Activated CD4-positive, alpha-beta memory T cell treated with anti-CD3 and anti-CD28 coated beads for 36 hours (primary cell): ENCODE measurements at places on chromosomes 1 and 21. TPM values are rescaled to one million over a fixed set of nuclear protein-coding genes. Genes with fewer than 3 reads are reported as not detected.

HSD3B2 gene
- not detected for total RNA-seq

CHRNB2 gene
- total RNA-seq = not detected

AMY2A gene
- not detected for total RNA-seq

DNA sequence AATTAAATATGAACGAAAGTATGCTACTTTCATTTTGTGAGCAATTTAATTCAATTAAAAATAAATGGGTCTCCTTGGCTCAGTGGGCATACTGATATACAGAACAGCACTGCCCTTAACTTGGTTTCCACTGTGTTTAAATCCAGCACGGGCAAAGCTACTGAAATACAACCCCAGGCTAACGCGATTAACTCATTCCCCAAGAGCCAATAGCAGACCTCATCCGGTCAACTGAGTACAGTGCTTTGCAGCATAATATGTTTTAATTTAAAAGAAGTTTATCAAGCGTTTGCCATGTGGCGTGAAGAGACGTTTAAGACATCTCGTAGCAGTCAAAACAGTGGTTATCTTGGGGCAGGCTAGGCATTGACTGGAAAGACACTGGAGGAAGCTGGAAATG lies 118.6 kb downstream of the PROX1 start:
- no peaks in the 10 kb centered on the region for H3K4me1 ChIP-seq
- H3K27ac ChIP-seq = no peak overlapping the region
- no peak for DNase-seq
- no peak overlapping the region for H3K4me3 ChIP-seq

DNA sequence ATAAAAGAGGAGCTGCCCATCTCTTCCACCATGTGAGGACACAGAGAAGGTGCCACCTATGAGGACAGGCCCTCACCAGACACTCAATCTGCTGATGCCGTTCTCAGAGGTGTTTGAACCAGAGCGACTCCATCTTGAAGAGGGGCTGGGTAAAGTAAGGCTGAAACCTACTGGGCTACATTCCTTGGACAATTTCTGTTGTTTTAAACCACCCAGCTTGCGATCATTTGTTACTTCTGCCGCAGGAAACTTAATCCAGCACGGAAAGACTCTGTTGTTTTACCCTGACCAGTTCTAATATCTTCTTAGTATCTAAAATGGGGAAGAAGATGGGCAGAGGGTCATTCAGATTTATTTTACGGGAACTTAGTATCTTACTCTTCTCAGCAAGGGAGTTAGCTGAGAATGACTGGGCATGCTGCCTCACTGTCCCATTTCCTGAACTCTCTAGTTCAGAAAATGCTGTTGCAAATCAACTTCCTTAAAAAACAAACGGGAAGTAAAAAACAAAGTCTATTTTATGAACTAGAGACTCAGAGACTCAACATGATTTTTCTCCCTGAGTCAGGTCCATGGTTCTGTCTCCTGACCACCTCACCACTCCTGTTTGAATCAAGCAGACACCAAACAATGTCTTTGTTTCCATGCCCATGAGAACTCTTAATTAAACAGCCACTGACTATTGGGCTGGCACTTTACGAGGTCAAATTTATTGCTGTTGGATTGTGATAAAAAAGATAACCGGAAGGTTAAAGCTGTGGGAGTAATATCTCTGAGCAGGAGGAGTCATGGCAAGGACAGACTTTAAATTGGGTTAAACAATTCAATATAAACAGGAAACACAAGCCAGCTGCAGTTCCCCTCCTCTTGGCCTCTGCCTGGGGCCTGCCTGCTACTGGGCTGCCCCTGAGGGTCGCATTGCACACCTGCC lies 23.8 kb upstream of the IFNAR1 start:
- peak overlapping the region; percentile 26 for H3K27ac ChIP-seq
- H3K36me3 ChIP-seq = peaks cover 3% of the 10 kb centered on the region
- H3K27me3 ChIP-seq = no peaks in the 10 kb centered on the region

GRCh38 chr21:28541371-28542112 lies 451.1 kb downstream of the LTN1 start:
- H3K4me3 ChIP-seq = no peak overlapping the region
- no peaks in the 10 kb centered on the region for H3K27me3 ChIP-seq
- no peak for DNase-seq
- no peaks in the 10 kb centered on the region for H3K4me1 ChIP-seq

- no peaks in the 10 kb centered on the region for H3K4me1 ChIP-seq
- no peak overlapping the region for H3K4me3 ChIP-seq
- no peaks in the 10 kb centered on the region for H3K27me3 ChIP-seq
- no peak for DNase-seq
These were observed 597.2 kb upstream of the ZP4 start for GRCh38 chr1:238487931-238488330.

- H3K27me3 ChIP-seq = no peaks in the 10 kb centered on the region
- H3K36me3 ChIP-seq = no peaks in the 10 kb centered on the region
- no peak overlapping the region for H3K27ac ChIP-seq
- H3K4me1 ChIP-seq = no peaks in the 10 kb centered on the region
- no peak for DNase-seq
These were observed 205.8 kb downstream of the TNR start for GRCh38 chr1:175537571-175537970.

DNA sequence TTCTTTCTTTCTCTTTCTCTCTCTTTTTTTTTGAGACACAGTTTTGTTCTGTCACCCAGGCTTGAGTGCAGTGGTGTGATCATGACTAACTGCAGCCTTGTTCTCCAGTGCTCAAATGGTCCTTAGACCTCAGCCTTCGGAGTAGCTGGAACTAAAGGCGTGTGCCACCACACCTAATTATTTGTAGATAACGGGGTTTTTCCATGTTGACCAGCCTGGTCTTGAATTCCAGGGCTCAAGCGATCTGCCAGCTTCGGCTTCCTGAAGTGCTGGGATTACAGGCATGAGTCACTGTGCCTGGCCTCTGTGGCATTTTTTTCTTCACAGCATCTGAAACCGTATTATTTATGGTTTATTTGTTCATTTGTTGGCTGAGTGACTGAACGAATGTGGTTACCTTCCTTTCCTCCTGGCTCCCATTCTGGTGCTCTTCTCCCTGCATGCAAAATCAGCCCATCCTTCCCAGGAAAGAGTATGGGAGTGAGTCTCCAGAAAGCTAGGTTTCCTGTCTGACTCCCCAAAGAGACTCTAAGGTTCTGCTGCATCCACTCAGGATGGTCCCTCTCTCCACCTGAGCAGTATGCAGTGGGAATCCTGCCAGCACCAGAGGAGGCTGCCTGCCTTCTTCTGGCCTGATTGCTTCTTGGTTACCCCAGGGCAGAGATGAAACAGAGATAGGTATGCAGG lies 155.0 kb upstream of the BEND5 start:
- no peak overlapping the region for H3K27ac ChIP-seq
- H3K36me3 ChIP-seq = no peaks in the 10 kb centered on the region
- peaks cover 8% of the 10 kb centered on the region for H3K27me3 ChIP-seq
- no peaks in the 10 kb centered on the region for H3K4me1 ChIP-seq

GRCh38 chr1:163927493-163927892 lies 605.7 kb downstream of the NUF2 start:
- H3K27ac ChIP-seq = no peak overlapping the region
- H3K4me3 ChIP-seq = no peak overlapping the region
- no peak for DNase-seq
- no peaks in the 10 kb centered on the region for H3K27me3 ChIP-seq
- no peaks in the 10 kb centered on the region for H3K36me3 ChIP-seq
- no peaks in the 10 kb centered on the region for H3K4me1 ChIP-seq

- H3K4me3 ChIP-seq = no peak overlapping the region
- no peaks in the 10 kb centered on the region for H3K36me3 ChIP-seq
- no peaks in the 10 kb centered on the region for H3K27me3 ChIP-seq
- no peak for DNase-seq
These were observed 214.5 kb downstream of the RGS7 start for GRCh38 chr1:241142493-241142892.

- no peaks in the 10 kb centered on the region for H3K36me3 ChIP-seq
- peaks cover 16% of the 10 kb centered on the region for H3K27me3 ChIP-seq
These were observed 862 bp downstream of the GSTM3 start for GRCh38 chr1:109739738-109740614.

GRCh38 chr1:228457017-228457395 lies 30.2 kb upstream of the RNF187 start:
- H3K27ac ChIP-seq = peak overlapping the region; percentile 94
- H3K4me3 ChIP-seq = peak overlapping the region; percentile 98
- peaks cover 34% of the 10 kb centered on the region for H3K4me1 ChIP-seq
- peaks cover 1% of the 10 kb centered on the region for H3K27me3 ChIP-seq

DNA sequence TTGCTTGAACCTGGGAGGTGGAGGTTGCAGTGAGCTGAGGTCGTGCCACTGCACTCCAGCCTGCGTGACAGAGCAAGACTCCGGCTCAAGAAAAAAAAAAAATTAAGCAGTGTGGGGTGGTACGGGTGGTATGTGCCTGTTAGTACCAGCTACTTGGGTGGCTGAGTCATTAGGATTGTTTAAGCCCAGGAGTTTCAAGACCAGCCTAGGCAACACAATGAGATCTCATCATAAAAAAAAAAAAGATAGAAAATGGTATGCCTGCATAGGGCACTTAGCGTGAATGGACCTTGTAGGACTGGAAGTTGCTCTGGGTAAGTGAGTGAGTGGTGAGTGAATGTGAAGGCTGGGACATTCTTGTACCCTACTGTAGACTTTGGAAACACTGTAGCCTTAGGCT lies 37.0 kb downstream of the TBCE start:
- DNase-seq = no peak
- no peaks in the 10 kb centered on the region for H3K4me1 ChIP-seq
- no peak overlapping the region for H3K4me3 ChIP-seq
- no peak overlapping the region for H3K27ac ChIP-seq
- H3K36me3 ChIP-seq = peaks cover 6% of the 10 kb centered on the region
- H3K27me3 ChIP-seq = no peaks in the 10 kb centered on the region

- no peak for DNase-seq
- no peak overlapping the region for H3K27ac ChIP-seq
- H3K4me1 ChIP-seq = peaks cover 4% of the 10 kb centered on the region
- no peaks in the 10 kb centered on the region for H3K36me3 ChIP-seq
- peaks cover 32% of the 10 kb centered on the region for H3K27me3 ChIP-seq
These were observed 4.0 kb downstream of the FOXO6 start for GRCh38 chr1:41365320-41365633.

DNA sequence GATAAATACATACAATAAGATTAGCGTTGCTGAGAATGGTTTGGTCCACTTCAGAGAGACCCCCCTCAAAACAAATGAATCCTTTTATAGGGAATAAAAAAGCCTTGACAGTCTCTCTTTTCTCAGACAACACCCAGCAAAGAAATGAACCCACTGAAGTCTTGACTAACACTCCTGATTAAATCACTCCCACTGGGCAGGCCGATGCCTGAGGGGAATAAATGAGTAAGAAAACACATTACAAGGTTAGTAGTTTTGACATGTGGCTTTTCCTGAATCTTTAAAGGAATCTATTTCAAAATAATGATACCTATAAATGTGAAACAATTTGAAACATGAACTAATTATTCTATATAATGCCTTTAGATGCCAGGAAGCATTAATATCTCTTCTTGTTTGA lies 146.9 kb upstream of the POGK start:
- peaks cover 12% of the 10 kb centered on the region for H3K27me3 ChIP-seq
- H3K27ac ChIP-seq = no peak overlapping the region
- H3K4me1 ChIP-seq = no peaks in the 10 kb centered on the region
- no peaks in the 10 kb centered on the region for H3K36me3 ChIP-seq
- no peak overlapping the region for H3K4me3 ChIP-seq
- no peak for DNase-seq
